ENCODE measurements at places on chromosomes 7 and 10.

DNA sequence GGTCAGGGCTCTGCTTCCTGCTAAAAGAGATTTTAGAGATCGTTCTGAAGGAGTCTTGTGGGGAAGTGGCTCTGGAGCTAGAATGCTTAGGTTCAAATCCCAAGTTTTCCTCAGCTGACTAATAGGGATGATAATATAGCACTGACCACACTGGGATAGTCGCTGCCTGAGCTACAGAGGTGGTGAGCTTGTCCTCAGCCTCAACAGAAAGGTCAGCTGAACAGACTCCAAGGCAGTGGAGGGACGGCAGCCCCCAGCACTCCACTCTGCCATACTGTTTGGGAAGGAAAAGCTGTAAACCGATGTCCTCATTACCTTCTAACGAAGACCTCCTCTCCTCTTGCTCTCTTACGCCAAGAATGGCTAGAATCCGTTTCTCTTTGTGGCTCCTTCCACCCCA lies 36.2 kb downstream of the KAT6B start:
- no peak for DNase-seq

GRCh38 chr10:123665491-123666286 lies 466 bp upstream of the GPR26 start:
- DNase-seq, result no peak

DNA sequence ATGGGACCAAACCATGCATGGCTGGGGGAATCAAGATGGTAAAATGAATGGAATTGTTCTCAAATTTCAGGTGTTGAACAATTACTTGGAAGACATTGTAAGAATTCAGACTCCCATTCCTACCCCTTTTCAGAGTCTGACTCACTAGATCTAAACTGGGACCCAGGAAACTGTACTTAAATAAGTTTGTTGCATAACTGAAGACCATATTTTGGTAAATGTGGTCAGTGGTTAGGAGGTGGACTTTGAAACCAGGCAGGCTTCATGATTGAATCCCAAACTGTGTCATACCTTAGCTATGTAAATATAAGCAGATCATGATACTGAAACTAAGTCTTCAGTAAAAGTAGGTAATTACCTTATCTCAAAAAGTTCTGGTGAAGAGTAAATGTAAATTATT lies 41.7 kb downstream of the ZWINT start:
- no peak for DNase-seq

DNA sequence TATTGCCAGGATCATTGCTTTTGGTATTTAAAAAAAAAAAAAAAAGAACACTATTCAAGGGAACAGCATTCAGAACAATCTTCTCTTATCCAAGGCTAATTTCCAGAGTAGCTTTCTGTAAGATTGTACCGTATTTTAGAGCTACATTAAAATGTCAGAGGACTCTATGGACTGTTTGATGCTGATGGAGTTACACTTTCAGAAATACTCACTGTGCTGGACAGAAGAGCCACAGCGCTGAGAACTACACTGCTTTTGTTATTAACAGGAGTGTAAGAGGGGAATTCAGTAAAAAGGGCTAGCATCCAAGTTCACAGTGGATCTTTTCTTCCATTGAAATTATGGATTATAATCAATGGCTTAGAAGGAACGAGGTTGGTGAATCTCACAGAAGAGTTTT lies 247.7 kb downstream of the AHR start:
- no peak for DNase-seq

- DNase-seq, result no peak
Observed at GRCh38 chr10:32790483-32790882, 167.5 kb downstream of the ITGB1 start.

DNA sequence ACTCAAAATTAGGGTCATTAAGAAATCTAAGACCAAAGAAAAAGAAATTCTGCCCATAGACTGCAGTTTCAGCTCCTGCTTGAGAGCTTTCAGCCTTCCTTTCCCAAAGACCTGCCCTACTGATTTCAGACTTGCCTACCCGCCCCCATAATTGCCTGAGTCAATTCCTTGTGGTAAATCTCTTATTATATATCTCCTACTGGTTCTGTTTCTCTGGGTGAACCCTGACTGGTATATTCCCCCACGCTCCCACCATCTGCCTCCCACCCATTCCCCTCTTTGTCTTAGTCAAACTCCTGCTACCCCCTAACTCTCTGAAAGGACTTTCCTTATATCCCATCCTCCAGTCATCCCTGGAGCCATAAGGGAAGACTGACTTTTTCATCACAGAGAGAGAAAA lies 64.7 kb upstream of the MET start:
- no peak for DNase-seq

DNA sequence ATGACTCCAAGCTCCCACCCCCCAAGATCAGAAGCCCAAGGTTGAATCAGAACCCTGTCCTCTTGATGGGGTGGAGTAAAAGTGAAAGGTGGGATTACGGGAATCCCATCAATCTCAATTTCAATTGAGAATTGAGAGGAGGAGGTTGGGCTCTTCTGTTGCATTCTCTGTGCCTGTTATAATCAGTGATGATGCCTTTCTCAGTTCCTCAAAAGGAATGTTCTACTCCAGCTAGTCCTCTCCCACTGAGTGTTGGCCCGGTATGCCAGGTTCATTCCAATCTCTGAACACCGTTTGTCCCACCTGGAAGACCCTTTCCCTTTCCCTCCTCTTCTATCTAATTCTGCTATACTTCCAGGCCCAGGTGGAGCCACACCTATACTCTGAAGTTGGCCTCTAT lies 17.2 kb upstream of the XPNPEP1 start:
- DNase-seq, result no peak

GRCh38 chr7:16202303-16202702 lies 219.0 kb downstream of the CRPPA start:
- DNase-seq, result no peak

- DNase-seq, result no peak
Observed at GRCh38 chr7:128734890-128735289, 4.3 kb upstream of the CALU start.

DNA sequence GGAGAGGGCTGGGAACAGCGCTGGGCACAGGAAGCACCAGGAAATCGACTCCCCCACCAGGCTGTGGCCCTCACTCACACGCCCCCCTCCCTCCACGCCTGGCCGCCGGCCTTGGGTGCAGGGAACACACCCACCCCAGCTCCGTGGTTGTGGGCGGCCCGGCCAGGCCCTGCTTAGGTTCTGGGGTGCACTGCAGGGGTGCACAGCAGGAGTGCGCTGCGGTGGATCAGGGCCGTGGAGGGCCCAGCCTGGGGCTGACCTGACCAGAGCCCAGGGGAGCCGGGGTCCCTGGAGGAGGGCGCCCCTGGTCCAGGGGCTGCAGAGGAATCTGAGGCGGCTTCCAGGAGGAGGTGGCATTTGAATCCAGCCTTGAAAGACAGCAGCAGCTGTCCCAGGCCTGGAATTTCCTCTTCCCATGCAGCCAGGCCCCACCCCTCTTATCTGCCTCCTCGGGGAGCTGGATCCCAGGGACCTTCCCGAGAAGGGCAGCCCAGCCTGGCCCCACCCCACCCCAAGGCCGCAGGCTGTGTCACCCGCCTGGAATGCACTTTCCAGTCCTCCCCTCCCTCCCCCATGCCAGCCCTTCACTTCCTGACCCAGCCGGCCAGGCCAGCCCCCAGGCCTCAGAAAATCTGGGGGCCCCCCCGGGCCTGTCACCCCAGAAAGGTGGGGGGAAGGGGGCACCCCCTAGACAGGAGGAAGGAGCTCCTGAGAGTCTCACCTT lies 18.4 kb upstream of the PDGFA start:
- DNase-seq, result no peak

GRCh38 chr10:92849234-92849525 lies 860 bp downstream of the EXOC6 start:
- DNase-seq, result no peak

GRCh38 chr7:54186336-54186735 lies 355.8 kb upstream of the VSTM2A start:
- no peak for DNase-seq

DNA sequence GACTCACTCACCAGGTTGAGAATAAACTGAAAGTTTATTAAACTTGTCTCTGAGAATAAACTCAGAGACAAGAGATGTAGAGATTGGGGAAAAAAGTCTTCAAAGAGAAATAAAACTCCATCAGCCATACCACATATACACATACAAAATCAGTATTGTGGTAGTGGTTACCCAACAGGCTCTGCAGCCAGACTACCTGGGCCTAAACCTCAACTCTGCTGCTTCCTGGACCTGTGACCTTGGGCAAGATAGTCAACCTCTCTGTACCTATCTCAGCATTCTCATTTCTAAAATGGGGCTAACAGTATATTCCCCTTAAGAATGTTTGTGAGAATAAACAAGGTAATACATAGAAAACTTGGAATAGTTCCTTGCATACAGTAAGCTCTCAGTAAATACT lies 15.3 kb downstream of the TPK1 start:
- no peak for DNase-seq

- DNase-seq, result no peak
Observed at GRCh38 chr10:70093335-70093944, 39.2 kb downstream of the AIFM2 start.

DNA sequence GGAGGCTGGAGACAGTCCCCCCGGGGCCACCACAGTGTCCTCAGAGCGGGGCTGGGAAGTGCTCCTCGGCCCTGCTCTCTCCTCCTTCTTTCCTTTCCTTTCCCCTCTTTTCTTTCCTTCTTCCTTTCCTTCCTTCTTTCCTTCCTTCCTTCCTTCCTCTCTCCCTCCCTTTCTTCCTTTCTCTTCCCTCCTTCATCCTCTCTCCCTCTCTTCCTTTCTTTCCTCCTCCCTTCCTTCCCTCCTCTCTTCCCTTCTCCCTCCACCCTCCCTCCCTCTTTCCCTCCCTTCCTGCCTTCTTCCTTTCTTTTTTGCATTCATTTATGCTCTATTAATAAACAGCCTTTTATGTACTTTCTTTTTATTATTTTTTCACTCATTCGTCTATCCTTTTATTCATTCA lies 127.1 kb upstream of the TCERG1L start:
- DNase-seq, result no peak

DNA sequence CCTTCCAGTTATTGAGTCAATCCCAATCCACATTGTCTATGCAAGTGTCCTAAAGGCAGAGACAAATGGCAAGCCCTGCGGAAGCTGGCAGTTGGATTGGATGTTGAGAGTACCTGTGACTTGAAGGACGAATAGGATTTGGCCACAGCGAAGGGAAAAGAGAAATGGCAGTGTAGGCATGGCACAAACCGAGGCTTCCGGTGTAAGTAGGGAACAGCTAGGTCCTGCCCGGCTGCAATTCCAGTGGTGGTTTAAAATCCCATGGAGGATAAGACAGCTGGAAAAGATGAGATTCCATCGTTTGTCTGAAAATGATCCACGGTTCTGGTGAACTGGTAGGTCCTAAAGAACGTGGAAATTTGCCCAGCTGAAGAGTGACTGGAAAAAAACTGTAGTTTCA lies 296.2 kb downstream of the TCERG1L start:
- DNase-seq, result no peak

GRCh38 chr10:124918191-124918830 lies 23.6 kb upstream of the ZRANB1 start:
- DNase-seq, result no peak

DNA sequence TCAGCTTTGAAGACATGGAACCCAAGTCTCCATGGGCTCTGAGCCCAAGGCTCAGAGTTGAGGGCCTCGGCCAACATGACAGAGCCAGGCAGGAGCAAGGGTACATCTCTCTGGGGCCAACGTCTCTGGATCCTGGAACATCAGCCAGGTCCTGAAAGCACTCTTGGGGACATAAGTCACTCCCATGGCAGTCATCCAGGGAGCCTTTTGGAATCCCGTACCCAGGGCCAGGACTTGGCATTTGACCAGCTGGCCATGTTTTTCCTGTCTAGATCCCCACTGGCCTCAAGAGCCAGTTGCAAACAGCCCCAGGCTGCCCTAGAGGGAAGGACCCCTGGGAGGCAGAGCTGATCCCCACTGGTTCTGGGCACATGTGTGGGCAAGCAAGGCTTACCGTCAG lies 4.3 kb upstream of the CXCL12 start:
- DNase-seq, result no peak

DNA sequence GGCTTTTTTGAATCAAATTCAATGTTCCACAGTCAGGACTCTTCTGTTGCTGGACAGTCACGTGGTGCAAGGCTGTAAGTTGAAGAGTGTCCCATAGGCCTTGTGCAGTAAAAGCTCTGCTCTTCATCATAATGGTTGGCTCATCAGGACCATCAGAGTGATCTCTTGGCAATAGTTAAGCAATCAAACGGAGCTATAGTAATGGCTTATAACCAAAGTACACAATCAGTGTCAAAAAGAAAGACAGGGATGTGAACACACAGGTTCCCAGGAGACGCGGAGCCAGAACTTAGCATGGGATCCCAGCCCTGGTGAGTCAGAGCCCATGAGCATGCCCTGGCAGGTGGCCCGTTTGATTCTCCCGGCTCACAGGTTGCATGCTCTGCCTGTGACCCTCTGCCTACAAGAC lies 10.8 kb upstream of the GPNMB start:
- DNase-seq, result no peak

GRCh38 chr10:71437537-71438092 lies 40.9 kb downstream of the CDH23 start:
- DNase-seq, result no peak

DNA sequence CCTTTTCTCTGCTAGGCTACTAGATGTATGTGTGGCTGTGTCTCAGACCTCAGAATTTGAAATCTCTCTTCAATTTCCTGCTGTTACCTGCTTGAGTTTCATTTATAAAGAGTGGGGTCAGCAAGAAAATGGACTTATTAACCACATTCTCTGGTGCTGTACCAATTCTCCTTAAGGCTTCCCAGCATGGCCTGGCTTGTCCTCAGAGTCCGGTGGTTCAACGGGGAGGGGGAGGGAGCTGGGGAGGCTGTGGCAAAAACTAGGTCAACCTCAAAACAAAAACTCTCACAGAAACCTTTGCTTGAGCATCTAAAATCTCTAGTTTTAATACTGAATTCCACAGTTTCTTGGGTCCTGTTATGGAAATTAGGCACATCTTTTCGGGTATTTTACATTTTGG lies 389.1 kb upstream of the COBL start:
- DNase-seq, result no peak

GRCh38 chr7:32761451-32762205 lies 129.9 kb downstream of the KBTBD2 start:
- peak; percentile 10 for DNase-seq

- no peak for DNase-seq
Observed at GRCh38 chr7:75050501-75050900, 23.1 kb downstream of the RCC1L start.
